Stimulated activated CD4-positive, alpha-beta T cell treated with anti-CD3 and anti-CD28 coated beads, TNF-alpha, amount 100 ng/mL, for 4 hours (primary cell): ENCODE measurements at places on chromosomes 2 and 18.

- no peak for DNase-seq
These were observed 223.4 kb upstream of the SMAD2 start for GRCh38 chr18:48153613-48154481.

- no peak for DNase-seq
These were observed 117.6 kb upstream of the REV1 start for GRCh38 chr2:99607454-99607853.

DNA sequence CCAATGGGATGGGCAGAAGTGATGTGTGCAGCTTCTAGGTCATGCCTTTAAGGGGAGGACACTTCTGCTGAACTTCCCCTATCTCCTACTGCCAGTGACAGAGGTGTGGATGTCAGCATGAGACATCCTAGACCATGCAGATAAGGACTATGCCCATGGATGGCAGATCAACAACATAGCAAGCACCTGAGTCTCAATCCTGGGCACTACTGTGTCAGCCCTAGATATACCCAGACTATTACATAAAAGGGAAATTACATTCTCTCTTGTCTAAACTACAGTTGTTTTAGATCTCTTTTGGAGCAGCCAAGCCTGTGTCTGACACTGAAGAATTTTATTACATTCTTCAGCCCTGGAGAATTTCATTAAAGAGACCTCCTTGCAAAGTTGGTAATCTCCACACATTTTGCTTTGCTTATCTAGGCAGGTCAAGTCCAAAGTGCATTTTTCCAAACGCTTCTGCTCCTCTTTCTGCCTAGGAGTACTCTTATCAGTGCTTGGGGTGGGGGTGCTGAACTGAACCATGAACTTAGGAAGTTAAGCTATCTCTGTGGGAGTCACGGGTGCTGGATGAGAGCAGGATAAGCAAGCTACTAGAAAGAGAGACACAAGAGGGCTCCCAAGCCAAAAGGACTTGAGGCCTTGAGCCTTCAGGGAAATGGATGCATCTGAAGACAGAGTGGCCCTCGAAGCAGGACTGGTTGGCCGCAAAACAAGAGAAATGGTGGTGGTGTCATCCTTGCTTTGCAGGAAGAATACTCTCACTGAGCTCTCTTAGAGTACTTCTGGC, 95.2 kb upstream of the SPRED2 start:
- DNase-seq, result no peak

- no peak for DNase-seq
These were observed 47.8 kb downstream of the TMEM17 start for GRCh38 chr2:62458206-62458641.

DNA sequence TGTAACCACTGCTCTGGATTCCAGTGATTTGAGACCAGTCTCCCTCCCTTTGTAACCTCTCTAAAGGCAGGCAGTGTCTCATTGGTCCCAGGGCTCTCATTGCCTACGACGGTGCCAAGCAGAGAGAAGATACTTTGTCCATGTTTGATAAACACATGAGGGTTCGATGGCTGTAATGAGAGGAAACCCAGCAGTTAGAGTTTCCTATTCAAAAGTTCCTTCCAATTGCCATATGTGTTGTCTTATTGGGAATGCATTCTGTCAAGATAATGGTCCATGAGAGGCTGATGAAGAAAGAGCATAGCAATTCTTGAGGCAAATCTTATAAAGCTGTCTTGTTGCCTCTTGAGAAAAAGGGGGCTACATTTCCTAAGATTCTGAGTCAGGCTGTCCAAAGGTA, 292.5 kb downstream of the LRRTM1 start:
- DNase-seq, result no peak

GRCh38 chr2:43927442-43927841, 68.3 kb downstream of the LRPPRC start:
- no peak for DNase-seq

DNA sequence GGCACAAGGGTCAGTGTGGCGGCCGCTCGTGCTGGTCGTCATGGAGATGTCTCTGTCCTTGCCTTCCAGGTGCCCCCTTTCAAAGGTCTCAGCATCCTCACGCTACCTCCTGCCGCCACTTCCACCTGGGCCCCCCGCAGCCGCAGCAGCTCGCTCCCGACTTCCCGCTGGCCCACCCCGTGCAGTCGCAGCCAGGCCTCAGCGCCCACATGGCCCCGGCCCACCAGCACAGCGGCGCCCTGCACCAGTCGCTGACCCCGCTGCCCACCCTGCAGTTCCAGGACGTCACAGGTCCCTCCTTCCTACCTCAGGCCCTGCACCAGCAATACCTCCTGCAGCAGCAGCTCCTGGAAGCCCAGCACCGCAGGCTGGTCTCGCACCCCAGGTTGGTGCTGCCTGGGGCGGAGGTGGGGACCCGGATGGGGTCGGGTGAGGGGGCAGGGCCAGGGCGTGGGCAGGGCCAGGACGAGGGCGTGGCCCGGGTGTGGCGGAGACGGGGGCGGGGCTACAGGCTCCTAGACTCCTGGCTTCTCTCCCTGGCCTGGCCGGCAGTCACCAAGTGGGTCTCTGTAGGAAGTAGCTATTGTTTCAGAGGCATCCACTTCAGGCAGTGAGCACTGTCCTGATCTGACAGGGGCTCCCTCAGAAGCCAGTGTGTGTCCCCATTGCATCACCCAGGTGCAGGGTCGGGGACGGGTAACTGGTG, 223.7 kb downstream of the LOXHD1 start:
- DNase-seq, result no peak

DNA sequence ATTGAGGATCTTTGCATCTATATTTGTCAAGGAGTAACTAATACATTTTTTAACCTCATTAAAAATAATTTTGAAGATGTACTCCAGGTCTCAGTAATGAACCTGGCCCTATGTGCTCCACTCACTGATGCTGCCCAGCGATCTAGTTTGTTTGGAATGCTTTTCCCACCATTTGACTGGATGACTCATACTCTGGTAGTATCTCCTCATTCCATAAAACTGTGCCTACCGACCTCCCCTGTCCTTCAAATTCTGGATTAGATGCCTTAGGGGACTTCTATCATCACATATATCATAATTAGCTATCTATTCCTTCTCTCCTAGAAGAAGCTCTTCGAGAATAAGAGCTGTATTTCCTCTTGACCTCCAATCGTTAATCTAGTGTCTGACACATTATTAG, 83.8 kb downstream of the FAM117B start:
- no peak for DNase-seq

- no peak for DNase-seq
These were observed 61.5 kb upstream of the RPE start for GRCh38 chr2:209940936-209941335.

- no peak for DNase-seq
These were observed 2.9 kb upstream of the CRIM1 start for GRCh38 chr2:36352701-36353100.

DNA sequence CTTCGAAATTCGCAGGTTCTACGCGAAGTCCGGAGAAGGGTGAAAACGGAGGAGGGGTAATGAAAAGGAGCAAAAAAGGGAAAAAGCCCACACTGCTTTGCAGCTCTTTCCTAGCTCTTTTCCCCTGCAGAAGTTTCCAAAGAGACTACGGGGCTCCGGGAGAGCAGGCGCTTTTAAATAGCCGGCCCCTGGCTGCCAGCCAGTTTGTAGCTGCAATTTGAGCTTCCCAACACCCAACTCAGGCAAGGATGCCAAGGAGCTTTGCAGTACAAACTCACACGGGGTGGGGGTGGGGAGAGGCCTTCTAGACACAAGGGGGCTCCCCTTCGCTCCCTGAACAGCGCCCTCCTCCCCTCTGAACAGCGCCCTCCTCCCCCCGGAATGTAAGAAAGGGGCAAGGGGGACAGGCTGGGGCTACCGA, at the start of gene IGFBP5:
IGFBP5 (minus strand) TSS at position 149 of the 421 bp plus-strand sequence. CDS start 774 bp downstream, outside the sequence.
- DNase-seq, result no peak

- no peak for DNase-seq
These were observed 140.9 kb downstream of the SH3RF3 start for GRCh38 chr2:109269706-109270504.

GRCh38 chr2:2848198-2848597, 517.1 kb upstream of the MYT1L start:
- DNase-seq, result no peak

- DNase-seq, result no peak
These were observed 678.4 kb downstream of the DCDC2C start for GRCh38 chr2:4381773-4382172.

DNA sequence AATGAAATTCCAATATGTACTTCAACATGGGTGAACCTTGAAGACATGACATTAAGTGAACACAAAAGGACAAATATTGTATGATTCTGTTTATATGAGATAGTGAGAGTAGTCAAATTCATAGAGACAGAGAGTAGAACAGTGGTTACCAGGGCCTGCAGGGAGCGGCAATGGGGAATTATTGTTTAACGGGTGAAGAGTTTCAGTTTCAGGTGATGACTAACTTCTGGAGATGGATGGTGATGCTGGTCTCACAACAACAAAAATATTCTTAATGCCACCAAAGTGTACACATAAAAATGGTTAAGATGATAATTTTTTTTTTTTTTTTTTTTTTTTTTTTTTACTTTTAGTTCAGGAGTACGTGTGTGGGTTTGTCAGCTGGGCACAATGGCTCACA, 109.4 kb upstream of the TMEM200C start:
- no peak for DNase-seq

- DNase-seq, result no peak
These were observed 121.7 kb downstream of the KLHL29 start for GRCh38 chr2:23506531-23507266.

DNA sequence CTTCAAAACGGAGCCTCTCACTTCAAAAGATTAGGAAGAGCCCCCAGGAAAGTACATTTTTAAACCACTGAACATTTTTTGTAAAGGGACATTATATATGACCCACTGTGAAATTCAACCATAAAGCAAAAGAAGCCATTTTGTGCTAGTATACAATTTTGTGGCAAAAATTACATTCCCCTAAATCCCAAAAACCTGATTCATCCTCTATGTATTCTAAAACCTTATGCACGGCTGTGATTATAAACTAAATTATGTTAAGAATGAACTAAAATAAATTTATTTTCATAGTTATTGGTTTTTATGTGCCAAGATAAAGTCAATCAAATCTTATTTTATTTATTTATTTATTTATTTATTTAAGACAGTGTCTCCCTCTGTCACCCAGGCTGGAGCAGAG, 48.5 kb downstream of the RTN4 start:
- DNase-seq, result no peak

DNA sequence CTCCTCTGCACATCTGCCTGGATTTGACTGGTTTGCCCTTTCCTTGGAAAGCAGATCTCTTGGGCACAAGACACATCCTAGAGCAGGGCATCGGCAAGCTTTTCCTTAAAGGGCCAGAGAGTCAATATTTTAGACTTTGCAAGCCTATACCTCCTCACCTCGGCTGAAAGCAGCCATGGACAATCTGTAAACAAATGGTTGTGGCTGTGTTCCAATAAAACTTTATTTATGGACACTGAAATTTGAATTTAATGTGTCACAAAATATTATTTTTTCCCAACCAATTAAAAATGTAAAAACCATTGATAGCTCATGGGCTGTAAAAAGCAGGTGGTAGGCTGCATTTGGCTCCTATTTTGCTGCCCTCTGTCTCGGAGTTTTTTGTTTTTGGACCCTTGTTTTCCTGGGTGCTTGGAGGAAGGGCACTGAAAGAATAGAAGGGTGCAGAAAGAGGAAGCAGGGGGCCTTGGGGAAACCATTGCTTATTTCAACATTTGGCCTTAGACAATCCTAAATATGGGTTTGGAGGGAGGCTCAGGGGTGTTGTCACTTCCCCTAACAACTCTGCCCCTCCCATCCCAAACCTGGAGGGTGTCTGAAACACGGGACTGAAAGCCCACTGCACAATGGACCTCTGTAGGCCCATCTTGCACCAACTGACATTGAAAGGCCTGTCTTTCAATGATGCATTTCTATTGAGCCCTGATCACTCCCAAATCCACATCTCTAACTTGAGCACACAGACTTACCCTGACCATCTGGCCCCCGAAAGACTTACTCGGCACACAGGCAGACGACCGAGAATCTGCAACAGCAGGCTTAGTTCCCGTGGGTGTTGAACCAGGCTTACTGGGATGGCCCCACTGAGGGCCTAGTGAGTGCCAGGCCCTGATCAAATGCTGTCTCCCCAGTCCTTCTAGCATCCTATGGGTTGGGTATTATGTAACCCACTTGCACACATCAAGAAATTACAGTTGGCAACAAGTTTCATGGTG, 7.1 kb upstream of the ZFP36L2 start:
- no peak for DNase-seq

DNA sequence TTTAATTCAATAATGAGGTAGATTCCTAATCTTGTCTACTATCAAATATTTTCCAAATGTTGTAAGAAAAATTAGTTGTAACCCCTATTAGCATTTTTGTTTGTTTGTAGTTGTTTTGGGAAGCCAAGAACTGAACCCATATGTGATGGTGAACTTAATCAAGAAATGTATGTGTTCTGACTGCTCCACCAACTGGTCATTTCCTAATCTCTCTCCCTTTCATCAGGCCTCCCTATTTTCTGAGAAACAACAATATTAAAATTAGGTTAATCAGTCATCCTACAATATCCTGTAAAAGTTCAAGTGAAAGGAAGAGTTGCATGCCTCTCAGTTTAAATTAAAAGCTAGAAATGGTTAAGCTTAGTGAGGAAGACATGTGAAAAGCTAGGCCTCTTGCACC, 504.0 kb downstream of the EPHA4 start:
- no peak for DNase-seq

DNA sequence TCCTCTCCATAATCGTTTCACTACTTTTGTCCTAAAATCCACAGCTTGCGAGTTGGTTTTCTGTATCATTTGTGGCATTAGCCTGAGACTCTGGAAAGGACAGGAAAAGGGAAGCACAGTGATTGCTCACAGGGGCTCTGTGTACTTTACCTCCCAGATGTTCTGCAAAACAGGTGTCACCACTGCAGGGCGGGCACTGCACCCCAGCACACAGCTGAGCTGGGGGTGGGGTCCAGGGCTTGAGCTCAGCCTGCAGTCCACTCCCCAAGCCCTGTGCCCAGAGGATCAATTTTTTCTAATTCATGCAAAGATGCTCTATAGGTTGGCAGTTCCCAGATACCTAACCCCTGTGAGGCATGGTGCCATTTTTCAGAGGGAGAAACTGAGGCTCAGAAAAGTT, 119.4 kb upstream of the GLI2 start:
- no peak for DNase-seq

DNA sequence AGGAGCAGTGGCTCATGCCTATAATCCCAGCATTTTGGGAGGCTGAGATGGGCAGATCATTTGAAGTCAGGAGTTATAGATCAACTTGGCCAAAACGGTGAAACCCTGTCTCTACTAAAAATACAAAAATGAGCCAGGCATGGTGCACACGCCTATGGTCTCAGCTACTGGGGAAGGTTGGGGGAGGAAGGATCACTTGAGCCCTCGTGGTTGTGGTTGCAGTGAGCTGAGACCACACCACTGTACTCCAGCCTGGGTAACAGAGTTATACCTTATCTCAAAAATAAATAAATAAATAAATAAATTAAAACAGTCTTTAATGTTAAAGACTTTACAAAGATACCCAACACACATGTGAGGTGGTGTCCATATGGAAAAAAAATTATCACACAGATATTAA, 134.0 kb downstream of the C2orf74 start:
- DNase-seq, result no peak

- no peak for DNase-seq
These were observed 30.8 kb upstream of the PUM2 start for GRCh38 chr2:20381457-20381856.
